ENCODE measurements at places on chromosomes 3 and 15.

DNA sequence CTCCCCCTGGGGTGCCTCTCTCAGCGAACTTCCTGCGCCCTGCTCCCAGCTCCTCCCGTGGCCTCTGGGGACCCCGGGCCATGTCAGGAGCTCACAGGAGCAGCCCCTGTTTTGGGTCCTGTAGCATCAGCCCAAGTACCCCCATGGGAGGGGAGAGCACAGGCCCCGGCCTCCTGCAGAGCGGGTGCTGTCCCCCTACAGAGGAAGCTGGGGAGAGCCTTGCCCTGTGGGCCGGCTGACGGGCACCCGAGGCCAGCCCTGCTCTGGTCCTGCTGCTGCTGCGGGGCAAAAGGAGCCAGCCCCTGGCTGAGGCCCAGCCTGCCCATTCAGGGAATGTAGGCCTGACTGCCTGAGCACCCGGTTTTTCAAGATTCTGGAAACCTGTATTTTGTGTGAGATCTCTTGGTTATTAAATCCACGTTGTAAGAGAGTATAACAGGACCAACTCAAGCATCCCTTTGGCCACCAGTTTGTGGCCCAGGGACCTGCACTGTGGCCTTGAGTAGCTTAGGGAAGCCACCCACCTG is 12.4 kb downstream of the PLXNA1 start:
- no peak for DNase-seq

- no peak for DNase-seq
These were observed 15.2 kb downstream of the DAZL start for GRCh38 chr3:16589867-16590624.

- DNase-seq = no peak
These were observed 329.8 kb upstream of the RASGRP1 start for GRCh38 chr15:38894243-38894948.

DNA sequence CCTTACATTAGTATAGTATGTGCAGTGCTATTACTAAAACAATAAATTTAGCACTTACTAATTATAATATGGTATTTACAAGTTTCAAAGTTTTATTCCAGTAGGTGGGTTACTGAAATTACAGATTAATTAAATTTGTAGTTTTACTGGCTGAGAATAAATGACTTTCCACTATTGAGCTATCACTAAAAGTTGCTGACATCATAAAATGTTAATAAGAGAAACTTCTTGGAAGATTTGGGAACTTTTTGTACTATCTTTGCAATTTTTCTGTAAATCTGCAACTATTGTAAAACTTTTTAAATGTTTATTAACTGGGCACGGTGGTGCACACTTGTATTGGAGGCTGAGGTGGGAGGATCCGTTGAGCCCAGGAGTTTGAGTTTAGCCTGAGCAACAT is 247.7 kb downstream of the UBE2E2 start:
- no peak for DNase-seq

- no peak for DNase-seq
These were observed 113.5 kb downstream of the GHSR start for GRCh38 chr3:172334671-172335207.

DNA sequence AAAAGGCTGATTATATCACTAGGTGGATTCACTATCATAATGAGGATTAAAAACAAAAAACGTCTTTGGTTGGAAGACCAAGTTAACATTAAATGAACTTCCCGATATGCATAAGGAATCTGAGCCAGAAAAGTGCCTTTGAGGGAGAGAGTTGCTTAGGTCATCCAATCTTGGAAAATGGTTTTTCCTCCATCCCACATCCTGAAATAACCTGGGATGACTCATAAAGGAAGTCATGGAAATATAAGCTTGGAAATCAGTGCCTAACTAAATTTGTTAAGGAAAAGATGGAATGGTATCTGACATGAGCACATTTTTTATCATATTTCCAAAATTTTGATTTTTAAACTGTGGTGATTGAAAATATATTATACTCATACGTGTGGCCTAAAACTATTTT is 66.0 kb downstream of the KBTBD8 start:
- no peak for DNase-seq

DNA sequence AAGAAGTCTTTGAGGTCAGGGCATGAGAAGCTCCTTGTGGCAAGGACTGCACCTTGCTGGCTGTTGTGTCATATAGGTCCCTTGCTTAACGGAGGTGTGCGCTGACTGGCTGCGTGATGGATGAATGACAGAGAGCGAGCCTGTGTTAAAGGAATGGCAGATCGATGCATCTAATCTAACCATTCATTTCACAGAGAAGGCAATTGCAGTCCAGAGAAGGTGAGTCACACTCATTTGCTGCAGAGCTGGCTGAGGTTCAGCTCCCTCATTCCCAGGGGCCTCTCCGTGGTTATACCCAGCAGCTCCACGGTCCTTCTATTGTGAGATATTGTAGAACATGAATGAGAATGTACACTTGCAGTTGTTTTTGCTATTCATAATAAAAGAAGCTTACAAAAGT is 289.3 kb downstream of the EPHB1 start:
- no peak for DNase-seq

DNA sequence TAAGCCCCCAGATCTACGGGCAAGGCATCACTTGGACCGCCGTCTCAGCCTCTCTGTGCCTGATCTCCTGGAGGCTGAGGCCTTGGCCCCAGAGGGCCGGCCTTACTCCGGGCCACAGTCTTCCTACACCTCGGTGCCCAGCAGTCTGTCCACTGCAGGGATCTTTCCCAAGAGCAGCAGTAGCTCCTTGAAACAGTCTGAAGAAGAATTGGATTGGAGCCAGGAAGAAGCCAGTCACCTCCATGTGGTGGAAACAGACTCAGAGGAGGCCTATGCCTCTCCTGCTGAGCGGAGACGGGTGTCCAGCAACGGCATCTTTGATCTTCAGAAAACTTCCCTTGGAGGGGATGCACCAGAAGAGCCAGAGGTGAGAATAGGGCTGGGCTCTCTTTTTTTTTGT is 67.0 kb downstream of the MCTP2 start:
- DNase-seq = no peak

GRCh38 chr3:46280105-46280797 is 38.0 kb downstream of the CCR3 start:
- no peak for DNase-seq

- DNase-seq = no peak
These were observed 887.4 kb upstream of the ROBO1 start for GRCh38 chr3:80655216-80655615.

GRCh38 chr15:48532946-48533345 is 112.6 kb downstream of the FBN1 start:
- no peak for DNase-seq

- no peak for DNase-seq
These were observed 7.2 kb downstream of the SSUH2 start for GRCh38 chr3:8637348-8637747.

DNA sequence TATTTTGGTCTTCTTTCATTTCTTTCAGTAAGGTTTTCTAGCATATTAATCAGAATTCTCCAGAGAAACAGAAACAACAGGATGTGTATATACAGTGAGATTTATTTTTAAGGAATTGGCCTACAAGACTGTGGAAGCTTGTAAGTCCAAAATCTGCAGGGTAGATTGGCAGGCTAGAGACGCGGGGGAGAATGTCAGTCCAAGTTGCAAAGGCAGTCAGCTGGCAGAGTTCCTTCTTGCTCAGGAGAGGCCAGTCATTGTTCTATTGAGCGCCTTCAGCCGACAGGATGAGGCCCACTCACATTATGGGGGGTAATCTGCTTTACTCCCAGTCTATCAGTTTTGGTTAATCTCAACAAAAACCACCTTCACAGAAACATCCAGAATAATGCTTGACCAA is 133.4 kb upstream of the UBE3A start:
- DNase-seq = no peak

All from SHP77 (cell line).